ENCODE measurements at places on chromosomes 3 and 15. TPM values are rescaled to one million over a fixed set of nuclear protein-coding genes. Genes with fewer than 3 reads are reported as not detected.

GRCh38 chr15:63372753-63373152, 8.9 kb downstream of the CA12 start:
- no peak for DNase-seq

CLRN1 gene
- polyA plus RNA-seq: not detected

SUCLG2 gene
- polyA plus RNA-seq: 42.4 TPM

DNA sequence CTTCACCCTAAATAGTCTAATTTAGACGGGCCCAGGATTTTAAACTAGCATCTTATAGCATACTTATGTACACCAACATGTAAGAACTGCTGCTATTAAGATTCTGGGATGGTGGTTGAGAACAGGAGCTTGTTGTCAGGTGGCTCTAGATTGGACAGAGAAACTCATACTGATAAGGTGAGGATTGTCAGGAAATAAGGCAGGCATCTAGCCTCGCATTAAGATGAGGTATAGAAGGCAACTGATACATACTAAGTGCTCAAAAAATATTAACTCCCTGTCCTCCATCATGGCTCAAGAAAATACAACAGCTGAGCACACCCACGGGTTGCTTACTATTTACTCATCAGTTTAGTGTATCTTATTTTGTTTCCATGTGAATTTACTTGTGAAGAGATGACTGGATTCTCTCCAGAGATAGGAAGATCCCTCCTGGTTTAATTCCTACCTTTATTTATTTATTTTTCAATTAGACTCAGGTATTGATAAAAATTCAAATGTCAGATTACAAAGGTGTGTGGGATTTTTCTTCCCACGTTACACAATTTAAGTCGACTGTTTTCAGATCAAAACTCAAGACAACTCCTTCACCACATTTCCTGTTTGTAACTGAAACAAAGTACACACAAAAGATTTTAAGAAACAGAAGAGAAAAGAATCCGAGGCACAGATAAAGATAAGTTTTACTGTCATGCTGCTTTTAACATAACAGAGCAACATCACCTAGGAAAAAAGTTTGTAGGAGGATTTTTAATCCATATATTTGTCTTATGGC, at the start of gene TRAT1:
Gene TRAT1, plus strand, starts transcription at position 664 of the 775 bp plus-strand sequence. CDS start 142 bp downstream, outside the sequence.
- no peak for DNase-seq

DNA sequence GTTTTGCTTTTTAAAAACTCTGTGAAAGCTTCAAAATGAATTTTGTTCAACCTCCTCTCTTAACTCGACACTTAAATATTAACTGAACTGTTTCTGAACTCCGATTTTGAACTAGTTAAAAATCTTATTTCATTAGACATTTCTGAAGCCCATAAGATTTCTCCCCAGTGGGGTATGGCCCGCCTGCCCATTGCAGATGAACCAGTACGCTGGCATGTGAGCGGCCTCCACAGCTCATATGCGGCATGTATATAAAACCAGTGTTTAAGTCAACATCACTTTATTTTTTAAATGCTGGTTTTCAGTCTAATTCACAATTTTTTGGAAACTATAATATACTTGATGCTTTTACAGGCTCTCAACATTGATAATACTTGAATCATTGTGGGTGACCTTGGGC, 50.2 kb downstream of the CPN2 start:
- DNase-seq: no peak

DNA sequence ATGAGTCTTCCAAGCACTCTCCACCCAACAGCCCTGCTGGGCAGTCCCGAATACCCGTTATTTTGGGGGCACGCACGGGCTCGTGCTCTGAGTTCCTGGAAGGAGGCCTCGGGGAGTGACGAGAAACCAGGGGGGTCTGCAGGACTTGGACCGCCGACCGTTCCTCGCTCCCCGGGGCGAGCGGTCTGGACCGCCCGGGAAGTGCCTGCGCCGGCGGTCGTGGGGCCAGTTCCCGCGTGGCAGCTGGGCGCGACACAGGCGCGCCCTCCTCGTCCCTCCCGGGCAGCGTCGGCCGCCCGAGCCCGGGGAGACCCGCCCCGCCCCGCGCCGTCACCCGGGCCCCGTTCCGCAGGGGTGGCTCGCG, 387 bp downstream of the GNB4 start:
- peak; percentile 8 for DNase-seq

DNA sequence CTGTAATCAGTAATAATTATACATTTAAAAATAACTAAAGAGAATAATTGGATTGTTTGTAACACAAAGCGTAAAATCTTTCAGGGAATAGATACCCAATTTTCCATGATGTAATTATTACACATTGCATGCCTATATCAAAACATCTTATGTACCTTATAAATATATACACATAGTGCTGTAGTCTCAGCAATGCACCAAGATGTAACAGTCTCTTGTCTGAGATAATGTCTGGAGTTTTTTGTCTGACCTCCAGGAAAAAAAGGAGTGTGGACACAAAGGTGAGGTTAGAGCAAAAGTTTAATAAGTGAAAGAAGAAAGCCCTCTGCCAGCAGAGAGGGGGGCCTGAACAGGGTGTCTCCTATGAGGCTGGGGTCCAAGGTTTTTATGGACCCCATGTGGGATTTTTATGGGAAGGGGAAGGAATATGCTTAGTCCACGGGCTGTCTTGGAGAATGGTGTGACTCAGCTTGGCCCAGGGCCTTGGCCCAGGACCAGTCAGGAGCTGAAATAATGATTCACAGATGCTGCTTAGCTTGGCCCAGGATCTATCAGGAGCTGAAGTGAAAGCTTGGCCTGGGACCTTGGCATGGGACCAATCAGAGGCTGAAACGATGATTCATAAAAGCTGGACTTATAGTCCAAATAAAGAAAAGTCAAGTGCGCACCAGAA, 545.0 kb downstream of the ZPLD1 start:
- DNase-seq: peak; percentile 85

- no peak for DNase-seq
Observed at GRCh38 chr15:70158309-70159000, 60.7 kb upstream of the TLE3 start.

- no peak for DNase-seq
Observed at GRCh38 chr3:106640353-106640752, 736.9 kb upstream of the CCDC54 start.

XCR1 gene
- not detected for polyA plus RNA-seq

DNA sequence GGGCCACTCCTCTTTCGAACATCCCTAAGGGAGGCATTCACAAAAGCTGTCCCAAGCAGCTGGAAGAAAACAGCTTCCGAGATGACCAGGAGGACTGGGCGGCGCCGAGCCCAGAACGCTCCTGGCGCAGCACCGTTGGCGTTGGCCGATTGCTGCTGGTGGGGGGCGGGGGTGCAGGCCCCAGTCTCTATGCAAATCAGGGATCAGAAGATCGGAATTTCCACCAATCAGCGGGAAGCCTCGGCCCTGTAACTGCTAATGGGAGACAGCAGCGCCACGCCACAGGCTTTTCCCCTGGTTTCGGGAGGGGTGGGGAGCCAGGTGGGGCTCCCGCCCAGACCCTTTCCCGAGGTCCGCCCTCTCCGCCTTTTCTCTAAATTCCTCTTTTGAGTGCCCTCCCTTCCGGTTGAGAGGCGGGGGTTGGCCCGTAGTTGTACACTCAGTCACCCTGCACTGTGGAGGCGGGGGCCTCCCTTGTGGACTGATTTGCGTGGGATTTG, 27.0 kb downstream of the HMCES start:
- DNase-seq: no peak

DNA sequence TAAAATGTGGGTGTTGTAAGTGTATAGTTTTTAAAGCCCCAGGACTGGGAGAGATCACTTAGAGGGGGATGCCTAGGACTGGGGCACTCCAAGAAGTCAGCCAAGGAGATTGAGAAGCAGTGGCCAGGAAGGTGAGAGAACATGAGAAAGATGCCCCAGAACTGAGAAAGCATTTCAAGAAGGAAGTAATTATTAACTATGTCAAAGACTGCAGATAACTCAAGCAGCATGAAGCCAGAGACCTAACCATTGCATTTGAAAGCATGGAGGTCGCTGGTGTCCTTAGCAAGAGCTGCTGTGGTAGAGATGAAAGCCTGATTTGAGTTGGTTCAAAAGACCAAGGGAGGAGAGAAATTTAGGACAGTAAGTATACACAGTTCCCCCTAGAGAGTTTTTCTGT, 30.6 kb upstream of the SLC2A2 start:
- no peak for DNase-seq

DNA sequence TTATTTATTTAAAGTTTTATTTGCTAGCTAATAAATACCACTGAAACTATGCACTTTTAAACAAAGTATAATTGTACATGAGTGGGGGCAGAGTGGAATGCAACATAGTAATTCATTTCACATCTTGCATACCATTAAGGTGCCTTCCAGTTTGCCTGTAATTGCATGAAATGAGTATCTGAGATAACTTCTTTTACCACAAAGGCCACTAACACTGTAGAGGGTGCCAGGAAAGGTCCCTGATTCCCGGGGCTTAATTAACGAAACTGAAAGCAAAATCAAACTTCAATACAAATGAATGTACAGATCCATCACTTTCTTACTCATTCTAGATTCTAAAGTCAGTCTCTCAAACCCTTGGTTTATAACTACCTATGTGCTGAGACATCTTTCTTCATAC, 2.1 kb downstream of the CD47 start:
- DNase-seq: no peak

MESP1 gene
- 2.8 TPM for polyA plus RNA-seq

DNA sequence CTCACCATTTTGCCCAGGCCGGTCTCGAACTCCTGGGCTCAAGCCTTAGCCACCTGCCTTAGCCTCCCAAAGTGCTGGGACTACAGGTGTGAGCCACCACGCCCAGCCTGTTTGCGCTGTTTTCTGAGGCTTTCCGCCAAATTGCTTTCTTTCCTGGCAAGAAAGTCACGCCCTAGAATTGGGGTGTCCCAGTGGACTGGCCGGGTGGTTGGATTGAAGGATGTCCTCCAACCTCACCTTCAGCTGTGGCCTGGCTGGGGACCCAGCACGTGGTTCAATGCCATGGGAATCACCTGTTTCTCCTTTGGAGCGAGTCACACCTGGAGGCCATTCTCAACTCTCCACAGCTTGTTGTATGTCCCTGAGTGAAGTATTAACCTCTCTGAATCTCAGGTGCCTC, 5.8 kb upstream of the ANKDD1A start:
- no peak for DNase-seq

DNA sequence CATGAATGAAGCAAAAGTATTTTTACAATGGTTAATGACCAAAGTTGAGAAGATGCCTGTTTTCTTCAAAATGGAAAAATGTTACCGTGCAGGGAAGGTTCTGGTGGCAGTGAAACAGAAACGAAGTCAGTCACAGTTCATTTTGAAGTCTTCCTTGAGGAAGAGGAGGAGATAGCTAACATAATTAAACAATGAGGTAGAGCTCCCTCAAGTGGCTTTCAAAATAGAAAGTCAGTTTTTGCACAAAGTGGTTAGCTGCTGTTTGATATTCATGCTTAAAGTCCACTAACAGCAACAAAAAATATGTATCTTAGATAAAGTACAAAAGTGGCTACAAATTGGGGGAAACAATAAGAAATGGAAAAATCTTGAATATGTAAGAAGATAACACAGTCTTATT, 87.3 kb downstream of the TFG start:
- DNase-seq: no peak

LRRC31 gene
- not detected for polyA plus RNA-seq

GRCh38 chr3:66609660-66610561, 109.1 kb upstream of the LRIG1 start:
- peak; percentile 29 for DNase-seq

Measured in A549 (cell line).